Activated naive CD4-positive, alpha-beta T cell treated with anti-CD3 and anti-CD28 coated beads for 36 hours (primary cell): ENCODE measurements at places on chromosomes 3 and 15.
A peak's percentile ranks its signal among the peaks of the same experiment; 100 is the strongest.

DNA sequence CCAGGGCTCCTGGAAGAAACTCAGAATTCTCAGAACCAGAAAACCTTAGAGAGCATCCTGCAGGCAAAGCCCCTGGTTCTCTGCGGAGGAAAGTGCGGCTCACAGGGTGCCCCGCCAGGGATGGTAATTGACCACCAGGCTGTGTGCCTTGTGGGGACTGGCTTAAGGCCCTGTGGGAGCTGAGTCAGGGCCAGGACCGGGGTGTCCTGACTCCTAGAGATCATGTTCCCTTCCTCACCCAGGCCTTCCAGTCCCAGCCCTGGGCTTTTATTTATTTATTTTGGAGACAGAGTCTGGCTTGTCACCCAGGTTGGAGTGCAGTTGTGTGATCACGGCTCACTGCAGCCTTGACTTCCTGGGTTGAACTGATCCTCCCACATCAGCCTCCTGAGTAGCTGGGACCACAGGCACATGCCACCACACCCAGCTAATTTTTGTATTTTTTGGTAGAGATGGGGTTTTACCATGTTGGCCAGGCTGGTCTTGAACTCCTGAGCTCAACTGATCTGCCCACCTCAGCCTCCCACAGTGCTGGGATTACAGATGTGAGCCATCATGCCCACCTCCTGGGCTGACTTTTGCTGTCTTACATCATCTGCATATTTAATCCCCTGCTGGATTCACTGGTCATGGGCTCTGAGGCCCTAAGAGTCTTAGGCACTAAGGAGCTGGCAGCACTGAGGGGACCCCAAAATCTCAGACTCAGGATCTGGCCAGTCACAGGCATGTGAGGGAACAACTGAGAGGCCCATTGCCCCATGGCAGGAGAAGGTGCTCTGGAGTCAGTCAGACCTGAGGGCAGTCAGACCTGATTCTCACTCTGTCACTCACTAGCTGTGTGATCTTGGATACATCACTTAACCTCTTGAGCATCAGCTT lies 20.4 kb upstream of the LAMP3 start:
- DNase-seq, result no peak

GRCh38 chr3:135596563-135596962 lies 369.0 kb upstream of the PPP2R3A start:
- DNase-seq, result no peak

DNA sequence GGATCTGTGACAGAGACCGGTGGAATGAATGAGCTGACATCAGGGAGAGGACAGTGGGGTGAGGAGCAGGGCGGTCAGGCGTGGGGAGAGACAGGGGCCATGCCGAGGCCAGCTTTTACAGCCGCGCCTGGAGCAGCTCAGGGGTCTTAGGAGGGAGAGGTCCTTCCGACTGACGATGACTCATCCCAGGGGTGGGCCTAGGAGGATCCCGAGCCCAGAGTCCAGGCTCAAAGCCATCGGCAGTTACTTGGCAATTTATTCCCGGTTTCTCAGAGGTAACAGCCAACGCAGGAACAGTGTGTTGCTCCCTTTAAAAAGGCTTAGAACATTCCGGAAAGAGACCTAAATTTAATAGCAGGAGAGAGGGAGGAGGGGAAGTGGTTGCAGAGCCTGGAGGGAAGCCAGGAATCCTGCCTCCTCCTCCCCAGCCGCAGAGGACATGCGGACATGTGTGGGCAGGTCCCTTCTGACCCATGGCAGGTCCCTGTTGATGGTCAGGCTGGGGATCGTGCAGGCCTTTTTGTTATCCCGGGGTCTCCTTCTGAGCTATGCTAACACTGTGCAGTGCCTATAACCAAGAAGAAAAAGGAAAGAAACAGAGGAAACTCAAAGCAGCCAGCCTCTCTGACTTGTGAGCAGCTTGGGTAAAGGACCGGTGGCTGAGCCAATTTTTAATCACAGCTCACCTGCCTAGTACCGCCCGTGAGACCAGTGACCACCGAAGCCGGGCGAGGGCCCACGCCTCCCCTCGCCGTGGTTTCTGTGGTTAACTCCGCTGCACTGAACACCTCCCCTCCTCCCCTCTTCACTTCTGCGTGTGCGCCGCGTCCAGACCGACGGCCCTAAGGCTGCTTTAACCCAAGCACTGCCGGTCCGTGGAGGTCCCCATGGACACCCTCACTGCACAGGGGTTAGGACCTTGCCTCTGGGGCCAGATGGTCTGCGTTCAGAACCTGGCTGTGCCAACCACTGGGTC lies 392.4 kb upstream of the PROK2 start:
- peak; percentile 22 for DNase-seq

DNA sequence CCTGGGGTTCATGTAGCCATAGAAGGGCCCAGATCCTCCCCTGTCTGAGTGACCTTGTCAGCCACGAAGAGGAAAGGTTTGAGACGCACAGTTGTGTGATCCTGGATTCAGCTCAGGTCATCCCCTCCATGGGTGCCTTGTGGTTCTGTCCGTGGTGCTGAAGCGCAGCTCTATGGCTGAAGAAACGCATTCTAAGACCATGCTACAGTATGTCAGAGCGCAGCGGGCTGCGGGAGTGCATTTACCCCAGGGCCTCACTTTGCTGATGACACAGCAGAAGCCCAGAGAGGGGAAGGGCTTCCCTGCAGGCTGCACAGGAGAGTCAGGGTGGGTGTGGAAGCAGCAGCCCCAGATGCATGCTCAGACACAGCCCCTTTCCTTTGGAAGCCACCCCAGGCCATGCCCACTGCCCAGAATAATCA lies 68.8 kb upstream of the IQSEC1 start:
- peak; percentile 58 for DNase-seq

GRCh38 chr15:90620379-90621067 lies 90.8 kb downstream of the CRTC3 start:
- DNase-seq, result peak; percentile 45

DNA sequence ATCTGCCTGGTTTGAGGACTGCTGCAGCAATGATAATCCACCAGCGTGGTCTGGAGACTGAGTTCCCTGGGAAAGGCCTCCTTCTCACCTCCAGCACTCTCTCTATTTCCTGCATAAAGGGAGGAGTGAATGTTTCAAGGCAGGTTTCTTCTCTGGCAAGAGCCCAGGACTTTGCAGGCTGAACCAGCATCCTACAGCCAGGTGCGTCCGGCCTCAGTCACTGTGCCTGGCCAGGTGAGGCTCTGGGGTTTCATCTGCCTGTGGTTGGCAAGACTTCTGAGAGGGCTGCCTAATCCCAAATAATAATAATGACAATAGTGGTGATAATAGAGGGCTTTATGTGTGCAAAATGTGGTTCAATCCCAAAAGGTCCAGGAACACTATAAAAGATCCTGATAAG lies 269.0 kb upstream of the TBC1D5 start:
- no peak for DNase-seq

DNA sequence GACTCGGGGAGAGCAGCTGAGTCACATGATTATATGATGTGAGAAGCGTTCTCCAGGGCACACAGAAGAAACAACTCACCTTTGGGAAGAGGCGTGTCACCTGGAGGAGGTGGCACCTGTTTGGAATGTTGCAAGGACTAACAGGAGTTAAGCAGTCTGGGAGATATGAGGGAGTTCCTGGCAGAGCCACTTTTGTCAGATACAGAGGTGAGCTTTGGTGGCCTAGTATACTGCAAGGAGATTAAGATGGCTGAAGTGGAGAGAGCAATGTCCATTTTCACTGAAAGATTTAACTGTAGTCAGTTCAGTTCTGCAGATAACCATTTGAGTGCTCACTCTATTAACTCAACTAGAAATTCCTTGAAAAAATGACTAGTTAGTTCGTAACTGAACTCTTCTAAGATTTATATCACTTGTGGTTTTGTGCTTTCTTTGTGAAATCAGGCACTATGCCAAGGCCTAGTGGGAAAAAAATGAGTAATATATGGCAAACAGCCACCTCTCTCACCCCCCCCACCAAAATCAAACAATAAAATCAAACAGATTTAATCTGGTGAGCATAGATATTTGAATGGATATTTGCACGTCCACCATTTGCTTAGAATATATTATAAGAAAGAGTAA lies 61.3 kb downstream of the CRYBG3 start:
- peak; percentile 8 for DNase-seq

DNA sequence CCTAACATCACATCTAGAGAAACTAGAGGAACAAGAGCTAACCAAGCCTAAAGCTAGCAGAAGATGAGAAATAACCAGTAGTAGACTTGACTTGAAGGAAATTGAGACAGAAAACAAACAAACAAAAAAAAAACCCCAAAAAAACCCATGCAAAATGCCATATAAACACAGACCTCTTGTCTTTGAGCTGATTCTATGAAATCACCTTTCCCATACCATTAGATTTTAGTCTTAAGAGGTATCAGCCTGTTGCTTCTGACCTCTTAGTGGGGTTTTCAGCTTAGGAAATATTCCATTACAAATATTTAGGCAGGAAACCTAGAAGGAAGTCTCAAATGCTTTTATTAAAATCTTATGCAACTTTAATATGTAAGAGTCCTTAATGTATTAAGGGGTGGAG lies 23.9 kb upstream of the ST3GAL6 start:
- DNase-seq, result no peak

DNA sequence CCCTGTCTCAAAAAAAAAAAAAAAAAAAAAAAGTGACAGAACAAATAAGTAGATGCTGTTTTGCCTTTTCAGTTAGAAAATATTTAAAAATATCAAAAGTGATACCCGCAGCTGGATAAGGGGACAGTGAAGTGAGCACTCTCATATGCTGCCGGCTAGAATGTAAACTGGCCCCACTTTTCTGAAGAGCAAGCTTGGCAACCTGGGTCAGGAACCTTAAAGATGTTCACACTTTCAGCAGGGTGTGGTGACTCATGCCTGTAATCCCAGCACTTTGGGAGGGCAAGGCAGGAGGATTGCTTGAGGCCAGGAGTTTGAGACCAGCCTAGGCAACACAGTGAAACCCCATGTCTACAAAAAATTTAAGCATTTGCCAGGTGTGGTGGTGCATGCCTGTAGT lies 17.4 kb downstream of the FSD2 start:
- no peak for DNase-seq

- DNase-seq, result no peak
These were observed 60.8 kb upstream of the POLG start for GRCh38 chr15:89395461-89395871.

DNA sequence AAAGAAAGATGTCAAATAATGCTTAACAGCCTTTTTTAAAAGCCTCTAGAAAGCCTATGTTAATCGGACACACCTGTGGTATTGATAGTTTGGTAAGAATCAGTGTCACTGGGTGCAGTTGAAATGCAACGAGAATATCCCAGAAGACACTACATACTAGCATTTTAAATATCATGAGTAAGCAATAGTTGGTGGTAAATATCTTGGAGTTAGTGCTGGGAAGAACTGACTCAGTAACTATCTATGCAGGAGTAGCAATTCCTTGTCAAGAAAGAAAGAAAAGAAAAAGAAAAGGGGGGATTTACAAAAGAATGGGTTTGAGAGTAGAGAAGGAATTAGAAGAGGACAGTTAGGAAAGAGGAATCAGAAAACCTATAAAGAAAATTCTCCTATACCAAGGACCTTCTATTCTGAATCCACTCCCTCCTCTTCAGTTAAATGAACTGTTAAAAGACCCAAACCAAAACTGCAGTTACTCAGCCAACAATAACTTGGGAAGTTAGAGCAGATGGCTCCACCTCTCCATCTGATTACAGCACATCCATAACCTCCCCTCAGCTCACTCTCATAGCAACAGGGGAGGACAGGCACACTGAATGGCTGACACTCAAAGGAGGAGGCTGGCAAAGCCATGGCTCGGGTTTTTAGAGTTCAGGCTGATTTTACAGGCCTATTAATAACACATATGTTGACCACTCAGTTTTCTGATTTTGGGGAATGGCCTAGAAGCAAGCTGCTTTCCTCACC lies 207.6 kb upstream of the MDFIC2 start:
- no peak for DNase-seq

- no peak for DNase-seq
These were observed 364.4 kb downstream of the MECOM start for GRCh38 chr3:169299129-169299528.

DNA sequence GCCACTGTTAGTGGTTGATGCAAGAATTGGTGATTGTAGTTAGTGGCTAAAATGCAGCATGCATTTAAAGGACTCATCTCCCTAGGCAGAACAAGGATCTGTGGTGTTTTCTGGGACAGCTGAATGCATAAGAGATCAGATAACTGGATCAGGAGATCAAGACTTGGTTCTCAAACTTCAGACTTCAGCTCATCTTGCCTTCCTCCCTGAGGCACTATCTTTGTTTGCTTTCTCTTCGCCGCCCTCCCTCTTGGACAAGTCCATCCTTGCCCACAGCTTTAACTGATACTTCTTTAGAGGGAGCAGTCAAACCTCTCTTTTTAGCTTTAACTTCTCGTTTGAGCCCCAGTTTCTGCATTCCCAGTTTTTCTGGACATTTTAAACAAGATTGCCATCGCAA lies 195.4 kb upstream of the TPRG1 start:
- DNase-seq, result no peak

GRCh38 chr3:67804089-67804488 lies 149.7 kb upstream of the SUCLG2 start:
- DNase-seq, result no peak

DNA sequence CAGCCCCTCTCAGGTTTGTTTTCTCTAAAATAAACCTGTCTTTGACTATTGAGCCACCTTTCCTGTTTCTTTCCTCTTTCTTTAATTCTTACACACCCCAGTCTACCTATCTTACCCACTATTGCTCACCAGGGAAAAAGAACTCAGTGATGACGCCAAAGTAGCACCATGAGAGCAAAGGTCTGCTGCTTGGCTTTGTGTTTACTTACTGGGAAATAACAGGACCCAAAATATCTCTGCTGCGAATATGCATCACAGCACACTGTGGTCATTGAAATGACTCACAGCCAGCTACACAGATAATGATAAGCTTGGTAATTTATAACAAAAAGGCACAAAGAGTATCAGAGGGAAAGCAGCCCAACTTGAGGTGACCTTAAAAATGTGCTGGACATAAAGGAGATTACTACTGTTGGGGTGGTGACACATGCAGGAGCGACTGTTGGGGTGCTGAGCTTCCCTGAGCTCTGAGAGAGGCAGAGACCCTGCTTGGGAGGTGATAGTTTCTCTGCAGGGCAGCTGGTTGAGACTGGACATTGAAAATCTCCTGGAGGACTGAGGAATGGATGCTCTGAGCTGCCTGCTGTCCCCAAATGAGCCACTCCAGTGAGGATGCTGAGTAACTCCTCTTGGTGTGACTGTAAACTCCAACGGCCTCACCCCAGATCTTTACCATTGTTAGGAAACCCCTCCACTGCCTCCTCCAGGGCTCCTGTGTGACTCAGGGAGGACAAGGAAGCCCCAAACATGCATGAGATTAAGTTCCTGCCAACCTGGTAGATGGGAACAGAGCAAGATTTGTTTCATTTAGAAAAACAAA lies 14.5 kb downstream of the EFCAB12 start:
- no peak for DNase-seq
